Stimulated activated CD4-positive, alpha-beta T cell treated with anti-CD3 and anti-CD28 coated beads, Interleukin-1b, Interleukin-23, amount 100 ng/mL, for 1 hour (primary cell): ENCODE measurements at places on chromosomes 6 and 20.

DNA sequence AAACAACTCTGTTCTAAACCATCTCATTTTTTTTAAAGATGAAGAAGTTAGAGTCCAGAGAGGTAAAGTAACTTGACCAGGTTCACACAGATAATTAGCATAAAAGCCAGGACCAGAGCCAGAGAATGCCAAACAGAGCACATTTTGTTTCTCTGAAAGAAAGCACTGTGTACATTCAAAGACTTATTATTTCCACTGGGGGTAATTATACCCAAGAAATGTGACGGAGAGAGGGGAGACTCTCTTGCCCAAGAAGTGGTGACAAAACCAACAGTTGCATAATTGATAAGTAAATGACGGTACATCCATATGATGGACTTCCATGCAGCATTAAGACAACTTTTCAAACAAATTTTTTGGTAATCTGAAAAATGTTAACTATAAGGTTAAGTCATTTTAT is 111.6 kb downstream of the RTN4IP1 start:
- DNase-seq, result no peak

GRCh38 chr20:58421497-58421850 is 32.4 kb downstream of the VAPB start:
- no peak for DNase-seq

- DNase-seq, result no peak
These were observed 192.5 kb upstream of the MAN1A1 start for GRCh38 chr6:119542037-119542436.

DNA sequence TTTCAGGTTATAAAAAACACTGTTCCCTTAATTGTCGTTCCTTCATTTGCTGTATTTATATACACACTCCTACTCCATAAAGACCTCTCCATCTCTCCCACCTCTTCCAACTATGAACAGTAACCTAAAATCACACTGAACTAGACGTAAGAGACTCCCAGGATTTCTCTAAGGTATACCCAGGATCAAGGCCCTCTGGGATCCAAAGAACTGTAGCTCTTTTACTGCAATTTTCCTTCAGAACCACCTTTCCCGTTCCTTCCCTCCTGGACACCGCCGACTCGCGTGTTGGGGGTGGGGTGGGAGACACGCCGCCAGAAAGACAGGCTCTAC is 680 bp downstream of the LATS1 start:
- DNase-seq, result no peak

GRCh38 chr6:158358450-158359077 is 46.3 kb downstream of the TULP4 start:
- no peak for DNase-seq

DNA sequence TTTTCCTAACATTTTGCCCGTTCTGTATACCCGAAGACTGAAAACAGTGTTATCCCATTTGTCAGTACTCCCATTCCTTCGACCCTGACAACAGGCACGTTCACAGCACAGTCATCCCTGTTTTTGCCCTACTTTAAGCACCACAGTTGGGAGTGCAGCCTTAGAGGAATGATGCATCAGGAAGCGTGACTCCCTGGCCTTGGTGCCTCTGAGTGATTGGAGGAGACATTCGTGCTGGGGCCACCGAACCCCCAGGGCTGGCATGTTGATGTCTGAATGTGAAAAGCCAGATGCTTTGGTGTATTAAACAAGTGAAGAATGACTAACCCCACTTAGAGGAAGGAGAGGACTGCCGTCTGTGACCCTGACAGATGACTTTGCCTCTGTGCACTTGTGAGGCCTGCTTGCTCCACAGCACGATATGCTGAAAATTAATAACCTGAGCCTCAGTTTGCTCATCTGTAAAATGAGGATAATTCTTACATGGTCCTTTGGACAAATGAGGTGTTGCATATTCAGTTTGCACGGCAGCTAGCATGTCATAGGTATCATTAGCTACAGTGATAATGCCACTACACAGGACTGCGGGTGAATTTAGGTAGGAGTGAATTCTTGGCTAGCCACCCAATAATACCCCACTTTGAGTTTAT is 36.0 kb downstream of the STK35 start:
- no peak for DNase-seq

DNA sequence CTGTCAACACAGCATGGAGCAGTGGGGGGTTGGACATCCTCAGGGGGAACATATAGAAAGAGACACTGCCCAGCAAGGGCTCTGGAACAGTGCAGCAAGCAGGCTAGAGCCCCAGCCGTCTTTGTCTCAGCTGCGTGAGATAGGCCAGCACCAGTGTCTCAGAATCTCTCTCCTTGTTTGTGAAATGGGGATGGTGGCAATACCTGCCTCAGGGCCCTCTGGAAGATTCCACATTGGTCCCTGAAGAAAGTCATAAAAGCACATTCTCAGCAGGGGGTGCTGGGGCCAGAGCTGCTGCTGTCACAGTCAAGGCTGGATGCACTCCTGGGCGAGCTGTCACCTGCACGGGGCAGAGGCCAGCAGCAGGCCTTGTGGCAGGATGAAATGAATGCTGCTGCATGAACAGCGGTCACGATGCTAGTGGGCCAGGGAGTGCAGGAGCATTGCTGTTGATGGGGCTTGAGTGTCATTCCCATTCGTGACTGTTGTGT is 121.7 kb downstream of the SYCP2 start:
- no peak for DNase-seq

DNA sequence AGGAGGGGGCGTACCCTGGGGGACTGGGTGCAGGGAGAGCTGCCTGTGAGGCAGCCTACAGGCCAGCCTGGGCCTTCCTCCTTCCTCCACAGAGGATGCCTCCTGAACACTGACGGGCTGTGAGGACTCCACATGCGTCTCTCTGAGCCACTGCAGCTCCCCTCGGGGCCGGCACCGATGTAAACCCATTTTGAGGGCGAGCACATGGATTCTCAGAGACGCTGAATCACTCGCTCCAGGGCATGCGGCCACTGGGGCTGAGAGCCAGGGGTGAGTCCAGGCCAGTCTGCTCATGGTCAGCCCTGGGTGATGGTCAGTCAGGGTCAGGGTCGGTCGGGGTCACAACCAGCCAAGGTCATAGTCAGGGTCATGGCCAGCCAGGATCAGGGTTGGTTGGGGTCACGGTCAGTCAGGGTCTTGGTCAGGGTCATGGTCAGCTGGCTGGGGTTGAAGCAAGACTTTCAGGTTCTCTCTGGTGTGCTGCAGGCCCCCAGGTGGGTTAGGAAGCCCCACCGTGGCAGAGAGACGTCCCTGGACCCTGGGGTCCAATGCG is 14.7 kb upstream of the RBBP8NL start:
- no peak for DNase-seq

- no peak for DNase-seq
These were observed at the start of gene PXDC1 for GRCh38 chr6:3751077-3751729. Gene PXDC1 (minus strand): TSS chr6:3751713. CDS start chr6:3751531, 182 bp downstream.

- DNase-seq, result no peak
These were observed 266.7 kb upstream of the THEMIS start for GRCh38 chr6:128167552-128167951.

DNA sequence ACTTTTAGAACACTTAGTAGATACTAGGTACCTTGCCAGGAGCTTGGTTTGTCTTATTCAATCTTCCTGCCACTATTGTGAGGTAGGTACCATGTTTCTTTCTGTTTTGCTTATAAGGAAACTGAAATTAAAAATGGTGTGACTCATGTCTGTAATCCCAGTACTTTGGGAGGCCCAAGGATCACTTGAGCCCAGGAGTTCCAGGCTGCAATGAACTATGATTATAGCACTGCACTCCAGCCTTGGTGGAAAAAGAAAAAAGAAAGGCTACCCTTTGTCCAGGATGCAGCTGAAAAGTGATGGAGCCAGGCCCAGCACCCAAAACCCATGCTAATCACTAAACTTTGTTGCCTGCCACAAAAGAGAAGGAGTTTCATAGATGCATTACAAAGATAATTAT is 34.1 kb upstream of the LAMA4 start:
- no peak for DNase-seq

GRCh38 chr6:132812255-132812732 is 2.1 kb upstream of the RPS12 start:
- no peak for DNase-seq

DNA sequence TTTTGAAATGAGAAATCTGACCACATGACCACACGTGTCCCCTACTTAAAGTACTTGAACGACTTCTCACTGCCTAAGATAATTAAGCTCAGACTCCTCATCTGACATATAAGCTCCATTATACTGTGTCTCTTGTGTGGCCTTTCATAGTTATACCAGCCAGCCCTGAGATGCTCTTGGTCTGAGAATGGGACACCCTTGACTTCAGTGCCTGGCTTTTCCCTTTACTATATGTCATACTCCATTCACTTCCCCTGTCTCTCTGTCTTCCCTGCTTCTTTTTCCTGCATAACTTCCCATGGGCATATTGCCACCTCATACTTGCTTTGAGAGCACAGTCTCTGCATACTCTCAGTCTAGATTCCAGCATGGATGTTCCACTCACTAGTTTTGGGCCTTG is 53.4 kb upstream of the TINAG start:
- no peak for DNase-seq

- DNase-seq, result no peak
These were observed 251.0 kb downstream of the UST start for GRCh38 chr6:148997865-148998264.

DNA sequence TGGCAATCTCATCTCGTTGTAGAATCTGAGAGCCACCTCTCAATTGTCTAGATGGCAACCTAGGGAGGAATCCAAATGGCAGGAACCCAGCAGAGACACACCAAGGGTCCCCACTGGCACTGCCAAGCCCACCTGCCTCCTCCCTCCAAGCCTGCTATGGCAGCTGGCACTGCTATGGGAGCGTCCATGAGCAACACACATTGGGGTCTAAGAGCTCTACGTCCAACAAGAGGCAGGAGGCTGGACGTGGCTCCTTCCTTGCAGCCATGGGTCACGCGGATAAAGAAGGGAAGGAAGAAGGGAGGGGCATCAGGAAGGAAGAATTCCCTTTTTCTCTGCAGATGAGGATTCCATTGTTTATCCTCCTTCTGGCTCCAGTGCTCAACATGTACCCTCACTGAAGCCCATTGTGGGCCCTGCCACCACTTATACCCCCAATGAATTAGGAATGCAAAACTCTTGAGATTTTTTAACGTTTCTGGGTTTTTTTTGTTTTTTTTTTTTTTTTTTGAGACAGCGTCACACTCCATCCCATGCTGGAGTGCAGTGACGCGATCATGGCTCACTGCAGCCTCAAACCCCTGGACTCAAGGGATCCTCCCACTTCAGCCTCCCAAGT is 17.3 kb downstream of the ATP9A start:
- no peak for DNase-seq

GRCh38 chr6:112833581-112834131 is 486.5 kb downstream of the RFPL4B start:
- no peak for DNase-seq

- no peak for DNase-seq
These were observed 285.9 kb upstream of the THEMIS start for GRCh38 chr6:128186729-128187128.
